ENCODE measurements at places on chromosomes 11 and 22.

DNA sequence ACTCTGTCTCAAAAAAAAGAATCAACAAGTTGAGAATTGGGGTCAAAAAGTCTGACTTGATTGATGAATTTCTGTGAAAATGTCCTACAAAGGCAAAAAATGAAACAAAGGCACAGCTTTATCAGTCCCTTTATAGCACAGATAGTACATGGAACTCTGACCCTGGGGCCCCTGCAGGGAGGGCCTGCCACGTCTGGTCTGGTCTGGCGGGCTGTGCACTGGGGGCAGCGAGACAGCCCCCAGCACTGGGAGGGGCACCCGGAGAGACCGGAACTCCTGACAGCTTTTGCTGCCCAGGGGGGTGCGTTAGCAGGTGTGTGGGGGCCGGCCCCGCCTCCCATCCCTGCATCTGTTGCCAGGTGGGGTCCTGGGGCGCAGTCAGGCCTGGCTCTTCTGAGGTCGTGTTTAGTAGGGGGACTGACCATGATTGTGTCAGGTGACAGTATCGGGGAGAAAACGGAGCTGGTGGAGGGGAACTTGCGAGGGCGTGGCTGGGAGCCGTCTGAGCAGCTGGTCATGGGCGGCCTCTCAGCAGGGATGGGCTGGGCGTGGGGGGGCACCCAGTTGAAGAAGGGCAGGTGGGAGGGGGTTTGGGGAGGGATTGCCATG is 51.7 kb downstream of the GRAMD4 start:
- no peak for DNase-seq

GRCh38 chr22:41762980-41763779 is 37.3 kb upstream of the CCDC134 start:
- no peak for DNase-seq

DNA sequence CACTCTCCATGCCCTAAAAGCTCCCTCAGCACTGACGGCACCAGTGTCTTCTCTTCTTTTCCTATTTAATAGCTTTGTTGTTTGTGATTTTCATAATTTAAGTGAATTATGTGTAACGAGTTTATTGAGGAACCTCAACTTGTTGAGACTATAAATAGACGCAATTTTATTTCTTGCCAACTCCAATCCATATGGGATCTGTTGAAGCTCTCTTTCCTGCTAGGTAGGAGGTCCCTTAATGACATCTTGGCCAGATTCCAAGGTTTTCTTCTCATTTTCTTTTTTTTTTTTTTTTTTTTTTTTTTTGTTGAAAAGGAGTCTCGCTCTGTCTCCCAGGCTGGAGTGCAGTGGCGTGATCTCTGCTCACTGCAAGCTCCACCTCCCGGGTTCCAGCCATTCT is 14.2 kb downstream of the RTL6 start:
- DNase-seq, result no peak

DNA sequence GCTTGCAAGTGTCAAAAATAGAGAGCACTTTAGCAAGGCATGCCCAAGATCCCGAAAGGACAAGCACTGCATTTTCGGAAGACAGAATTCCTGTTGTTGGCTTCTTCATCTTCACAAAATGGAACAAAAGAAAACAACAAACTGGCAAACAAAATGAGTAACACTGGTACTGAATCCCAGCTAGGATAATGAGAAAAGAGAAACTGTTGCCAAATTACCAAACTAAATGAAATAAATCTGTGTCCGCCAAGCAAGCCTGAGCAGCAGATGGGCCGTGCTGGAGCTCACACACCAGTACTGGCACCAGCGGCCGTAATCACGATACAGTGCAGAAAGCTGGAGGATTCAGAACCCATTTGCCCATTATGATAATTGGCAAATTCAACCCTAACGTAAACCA is 30.6 kb downstream of the TUB start:
- DNase-seq, result no peak

GRCh38 chr22:39493759-39494158 is 8.3 kb upstream of the MIEF1 start:
- no peak for DNase-seq

- DNase-seq, result no peak
Measured at GRCh38 chr11:65377036-65377435, 5.4 kb downstream of the SLC25A45 start.

DNA sequence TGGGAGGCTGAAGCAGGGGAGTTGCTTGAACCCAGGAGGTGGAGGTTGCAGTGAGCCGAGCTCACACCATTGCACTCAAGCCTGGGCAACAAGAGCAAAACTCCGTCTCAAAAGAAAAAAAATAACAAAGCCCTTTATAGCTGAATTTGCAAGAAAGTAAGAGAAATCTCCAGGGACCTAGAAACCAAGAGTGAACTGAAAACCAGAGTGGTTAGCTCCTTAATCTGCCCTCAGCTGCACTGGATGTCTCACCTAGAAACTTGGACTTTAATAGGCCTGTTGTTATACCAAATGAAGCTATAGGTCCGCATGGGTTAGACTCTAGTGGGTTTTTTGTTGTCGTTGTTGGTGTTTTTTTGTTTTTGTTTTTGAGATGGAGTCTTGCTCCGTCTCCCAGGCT is 4.1 kb downstream of the NEU3 start:
- no peak for DNase-seq

GRCh38 chr11:119329320-119329719 is 5.0 kb upstream of the RNF26 start:
- no peak for DNase-seq

- no peak for DNase-seq
Measured at GRCh38 chr22:32958001-32958400, 100.2 kb downstream of the SYN3 start.

- DNase-seq, result no peak
Measured at GRCh38 chr22:50674130-50674500, 1.5 kb downstream of the SHANK3 start.

GRCh38 chr11:9266132-9266736 is 1.1 kb upstream of the DENND5A start:
- DNase-seq, result no peak
